Activated CD8-positive, alpha-beta T cell treated with anti-CD3 and anti-CD28 coated beads for 36 hours (primary cell): ENCODE measurements at places on chromosomes 1 and 21. TPM values are rescaled to one million over a fixed set of nuclear protein-coding genes. Genes with fewer than 3 reads are reported as not detected.

Gene TMIGD3
- not detected for total RNA-seq

Gene SCCPDH
- 41.7 TPM for total RNA-seq

- H3K27ac ChIP-seq, result no peak overlapping the region
- no peaks in the 10 kb centered on the region for H3K4me1 ChIP-seq
- DNase-seq, result no peak
- H3K4me3 ChIP-seq, result no peak overlapping the region
These were observed 108.9 kb downstream of the CDC7 start for GRCh38 chr1:91609551-91609950.

Gene C4BPB
- total RNA-seq, result 2.2 TPM

DNA sequence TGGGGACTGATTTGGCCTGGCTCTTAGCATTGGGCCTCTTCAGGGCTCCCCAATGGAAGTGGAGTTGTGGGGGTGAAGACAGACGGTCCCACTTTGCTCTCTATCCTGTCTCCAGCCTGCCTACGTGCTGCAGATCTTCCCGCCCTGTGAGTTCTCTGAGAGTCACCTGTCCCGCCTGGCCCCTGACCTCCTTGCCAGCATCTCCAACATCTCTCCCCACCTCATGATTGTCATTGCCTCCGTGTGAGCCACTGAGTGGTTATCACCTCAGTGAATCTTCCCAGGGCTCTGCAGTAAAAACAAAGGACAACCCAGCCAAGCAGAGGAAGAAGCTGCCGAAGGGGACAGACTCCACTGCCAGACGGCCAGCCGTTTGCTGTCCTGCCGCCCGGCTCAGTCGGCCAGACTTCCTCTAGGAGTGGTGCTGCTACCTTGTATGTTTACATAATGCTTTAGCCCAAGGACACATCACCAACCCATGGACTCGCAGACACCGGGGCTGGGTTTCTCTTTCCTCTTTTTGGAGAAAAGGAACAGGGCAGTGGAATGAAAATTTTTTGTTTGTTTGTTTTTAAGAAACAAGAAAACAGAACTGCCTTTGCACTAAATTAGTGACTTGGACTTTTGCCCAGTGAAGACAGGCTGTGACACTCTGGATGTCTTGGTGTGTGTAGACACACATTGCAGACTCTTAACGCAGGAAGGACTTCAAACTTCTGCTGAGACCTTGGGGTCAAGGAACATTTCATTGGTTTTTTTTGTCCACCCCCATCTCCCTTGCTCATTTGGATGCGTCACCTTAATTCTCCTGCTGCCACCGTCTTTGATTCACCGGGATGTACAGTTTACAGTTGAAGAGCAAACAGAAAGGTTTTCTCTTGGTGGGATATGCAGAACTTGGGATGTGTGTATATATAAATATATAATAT is 36.5 kb downstream of the ZBTB17 start:
- no peak for DNase-seq
- H3K4me3 ChIP-seq, result no peak overlapping the region
- peaks cover 12% of the 10 kb centered on the region for H3K4me1 ChIP-seq

- no peak overlapping the region for H3K27ac ChIP-seq
- DNase-seq, result peak; percentile 51
These were observed 7.0 kb upstream of the PLEKHA6 start for GRCh38 chr1:204366759-204367158.

DNA sequence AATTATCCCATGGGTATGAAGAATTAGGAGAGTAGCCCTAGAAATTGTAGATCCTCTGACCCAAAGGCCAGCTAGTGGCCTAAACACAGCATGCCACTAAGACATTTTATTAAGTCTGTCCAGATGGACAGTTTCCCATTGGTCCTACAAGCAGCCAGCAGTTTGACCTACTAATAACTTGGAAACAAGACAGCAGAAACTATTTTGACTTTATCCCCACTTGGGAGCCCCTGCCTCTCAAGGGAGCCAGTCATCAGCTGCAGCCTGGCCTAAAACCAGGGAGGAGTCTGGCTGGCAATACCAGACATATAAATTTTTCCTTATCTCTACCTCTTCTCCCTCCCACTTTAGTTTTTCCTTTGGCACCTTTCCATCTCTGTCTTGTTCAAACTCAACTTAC is 222.6 kb upstream of the KCTD3 start:
- no peaks in the 10 kb centered on the region for H3K36me3 ChIP-seq
- no peak overlapping the region for H3K27ac ChIP-seq
- H3K4me3 ChIP-seq, result no peak overlapping the region
- no peak for DNase-seq
- H3K4me1 ChIP-seq, result no peaks in the 10 kb centered on the region

DNA sequence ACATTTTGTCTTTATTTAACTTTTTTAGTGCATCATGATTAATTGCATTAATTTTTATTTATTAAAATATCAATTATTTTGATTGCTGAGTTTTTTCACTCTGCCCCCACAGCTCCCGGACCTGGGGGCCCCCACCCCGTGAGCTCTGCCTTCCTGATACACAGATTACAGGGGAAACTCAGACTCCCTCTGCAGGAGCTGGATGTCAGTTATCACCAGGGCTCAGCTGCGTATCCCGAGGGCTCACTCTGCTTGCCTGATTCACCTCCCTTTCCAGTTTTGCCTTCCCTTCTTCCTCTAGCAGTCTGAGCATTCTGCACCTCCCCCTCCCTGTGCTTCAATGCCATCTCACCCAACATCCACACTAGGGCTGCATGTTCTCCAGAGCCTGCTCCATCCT is 98.2 kb downstream of the ATP1A1 start:
- H3K4me3 ChIP-seq, result no peak overlapping the region
- no peak for DNase-seq
- no peaks in the 10 kb centered on the region for H3K36me3 ChIP-seq
- H3K4me1 ChIP-seq, result no peaks in the 10 kb centered on the region
- H3K27ac ChIP-seq, result no peak overlapping the region
- H3K27me3 ChIP-seq, result peaks cover 5% of the 10 kb centered on the region

DNA sequence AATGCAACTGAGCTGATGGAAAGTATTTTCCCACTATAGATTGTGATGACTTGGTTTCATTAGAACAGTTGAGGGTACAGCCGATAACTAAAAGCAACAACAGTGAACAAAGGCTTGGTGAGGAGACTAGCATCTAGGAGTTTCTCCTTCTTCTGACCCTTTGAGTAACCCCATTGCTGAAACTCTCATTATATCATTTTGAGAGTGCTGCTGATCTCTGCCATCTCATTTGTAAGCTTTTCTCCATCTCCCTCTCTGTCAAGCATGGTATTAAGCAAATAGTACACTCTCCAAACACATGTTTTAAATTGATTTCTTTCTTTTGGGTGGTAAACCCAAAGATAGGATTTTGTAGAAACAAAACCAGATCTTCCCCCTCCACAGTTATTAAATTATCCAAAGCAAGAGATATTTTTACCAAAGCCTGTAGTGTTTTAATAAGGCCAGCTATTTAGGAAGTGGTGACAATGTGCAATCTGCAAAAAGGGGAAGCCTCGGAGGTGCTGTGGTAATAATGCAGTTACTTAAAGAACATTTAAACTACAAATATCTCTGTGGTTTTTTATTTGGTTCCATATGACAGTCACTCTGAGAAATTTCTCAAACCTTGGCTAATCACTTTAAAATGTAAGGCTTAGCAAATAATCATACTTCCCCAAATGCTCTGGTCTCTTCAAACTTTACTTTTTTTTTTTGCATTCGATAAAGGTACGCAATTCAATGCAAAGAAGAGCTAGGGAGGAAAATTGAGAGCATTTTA is 287.5 kb downstream of the HLX start:
- no peak overlapping the region for H3K27ac ChIP-seq
- no peak overlapping the region for H3K4me3 ChIP-seq
- H3K36me3 ChIP-seq, result no peaks in the 10 kb centered on the region
- H3K27me3 ChIP-seq, result peaks cover 2% of the 10 kb centered on the region
- no peak for DNase-seq
- H3K4me1 ChIP-seq, result no peaks in the 10 kb centered on the region

- no peak for DNase-seq
- no peaks in the 10 kb centered on the region for H3K27me3 ChIP-seq
- peaks cover 40% of the 10 kb centered on the region for H3K36me3 ChIP-seq
These were observed 13.0 kb downstream of the BATF3 start for GRCh38 chr1:212686591-212686990.

GRCh38 chr1:111225091-111225490 is 2.4 kb upstream of the CHI3L2 start:
- peak overlapping the region; percentile 58 for H3K4me3 ChIP-seq
- no peak for DNase-seq
- H3K27me3 ChIP-seq, result no peaks in the 10 kb centered on the region
- H3K4me1 ChIP-seq, result peaks cover 85% of the 10 kb centered on the region

GRCh38 chr21:35324372-35325220 is 275.5 kb upstream of the RUNX1 start:
- H3K27ac ChIP-seq, result no peak overlapping the region
- DNase-seq, result no peak
- H3K27me3 ChIP-seq, result peaks cover 6% of the 10 kb centered on the region
- H3K36me3 ChIP-seq, result no peaks in the 10 kb centered on the region

Gene OR6Y1
- total RNA-seq, result not detected

- H3K36me3 ChIP-seq, result no peaks in the 10 kb centered on the region
- H3K4me3 ChIP-seq, result no peak overlapping the region
- H3K4me1 ChIP-seq, result no peaks in the 10 kb centered on the region
- H3K27ac ChIP-seq, result no peak overlapping the region
- no peak for DNase-seq
These were observed 151.7 kb downstream of the SEC16B start for GRCh38 chr1:177817937-177818875.

- no peak overlapping the region for H3K4me3 ChIP-seq
- peaks cover 6% of the 10 kb centered on the region for H3K27me3 ChIP-seq
- no peaks in the 10 kb centered on the region for H3K36me3 ChIP-seq
- no peaks in the 10 kb centered on the region for H3K4me1 ChIP-seq
- H3K27ac ChIP-seq, result no peak overlapping the region
These were observed 57.5 kb downstream of the CASQ2 start for GRCh38 chr1:115710859-115711624.

GRCh38 chr1:32215629-32216480 is 6.3 kb downstream of the TMEM234 start:
- H3K27ac ChIP-seq, result no peak overlapping the region
- no peaks in the 10 kb centered on the region for H3K36me3 ChIP-seq
- DNase-seq, result peak; percentile 69
- no peaks in the 10 kb centered on the region for H3K27me3 ChIP-seq

DNA sequence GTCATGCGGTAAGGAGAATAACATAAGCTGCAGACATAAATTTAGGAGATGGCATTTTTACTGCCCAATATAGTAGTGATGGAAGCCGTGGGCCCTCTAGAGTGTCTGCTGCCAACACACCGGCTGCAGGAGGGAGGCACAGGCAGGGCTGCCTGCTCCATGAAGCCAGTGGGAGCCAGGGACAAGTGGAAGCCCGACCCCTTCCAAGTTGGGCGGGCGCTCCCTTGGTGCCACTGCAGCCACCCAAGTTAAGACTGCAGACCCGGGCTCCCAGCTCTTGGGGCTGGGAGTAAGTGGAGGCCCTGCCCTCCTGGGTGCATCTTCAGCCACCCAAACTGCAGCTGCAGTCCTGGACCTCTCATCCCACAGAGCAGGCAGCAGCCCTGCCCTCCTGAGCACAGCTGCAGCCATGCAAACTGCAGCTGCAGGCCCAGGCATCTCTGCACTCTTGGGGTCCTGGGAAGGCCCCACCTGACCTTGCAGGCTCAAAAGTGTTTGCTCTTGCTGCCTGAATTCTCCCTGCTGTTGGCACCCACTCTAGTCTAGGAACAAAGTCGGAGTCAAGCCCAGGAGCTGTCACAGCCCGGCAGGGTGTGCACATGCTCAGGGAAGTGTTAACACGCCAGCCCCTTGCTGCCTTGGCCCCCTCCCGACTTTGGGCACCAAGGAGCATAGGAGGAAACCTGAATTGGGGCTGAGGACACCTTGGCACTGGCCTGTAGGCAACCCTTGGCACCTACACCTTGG is 437.2 kb upstream of the PRMT6 start:
- H3K27ac ChIP-seq, result no peak overlapping the region
- H3K4me1 ChIP-seq, result no peaks in the 10 kb centered on the region
- no peaks in the 10 kb centered on the region for H3K36me3 ChIP-seq
- no peaks in the 10 kb centered on the region for H3K27me3 ChIP-seq
- H3K4me3 ChIP-seq, result no peak overlapping the region
- no peak for DNase-seq

DNA sequence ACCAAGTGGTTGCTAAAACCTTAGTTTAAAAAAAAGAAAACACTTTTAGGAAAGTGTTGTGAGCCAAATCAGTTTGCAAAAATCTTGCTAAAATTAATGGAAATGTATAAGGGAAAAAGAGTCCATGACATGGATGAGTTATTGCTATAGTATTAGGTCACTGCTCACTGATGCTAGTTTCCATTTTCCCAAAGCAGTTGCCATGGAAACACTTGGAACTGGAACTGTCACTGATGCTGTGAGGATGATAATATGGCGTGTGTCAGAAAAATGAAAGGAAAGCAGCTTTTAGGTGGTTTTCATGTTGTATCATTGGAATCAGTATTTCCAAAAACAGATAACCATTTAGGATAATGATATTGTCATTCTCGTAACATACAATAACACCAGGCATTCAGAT is 104.4 kb downstream of the PHTF1 start:
- no peaks in the 10 kb centered on the region for H3K4me1 ChIP-seq
- H3K4me3 ChIP-seq, result no peak overlapping the region

Gene ADAMTS1
- total RNA-seq, result 0.20 TPM

GRCh38 chr1:212119397-212119837 is 83.9 kb downstream of the DTL start:
- no peak overlapping the region for H3K4me3 ChIP-seq

DNA sequence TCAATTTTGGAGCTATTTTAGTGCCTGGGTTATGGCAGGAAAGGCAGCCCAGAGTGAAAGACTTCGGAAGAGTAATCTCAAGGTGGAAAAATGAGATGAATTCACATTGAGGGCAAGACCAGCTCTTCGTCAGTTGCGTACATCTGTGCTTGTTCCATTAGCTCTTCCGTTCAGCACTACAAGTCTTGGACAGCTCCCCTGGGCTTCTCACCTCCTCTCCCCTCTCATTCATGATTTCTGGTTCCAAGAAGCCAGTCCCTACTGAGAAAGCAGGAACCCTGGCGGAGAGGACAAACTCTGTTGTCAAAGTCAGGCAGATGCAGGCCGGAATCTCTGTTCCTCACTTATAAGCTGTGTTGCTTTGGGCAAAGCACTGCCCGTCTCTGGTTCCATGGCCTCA is 76.5 kb downstream of the ACTL8 start:
- no peak overlapping the region for H3K4me3 ChIP-seq
- no peaks in the 10 kb centered on the region for H3K36me3 ChIP-seq
- peak; percentile 31 for DNase-seq
- H3K27me3 ChIP-seq, result peaks cover 11% of the 10 kb centered on the region
- H3K27ac ChIP-seq, result no peak overlapping the region

Gene CHI3L2
- total RNA-seq, result 10.4 TPM

- H3K4me3 ChIP-seq, result no peak overlapping the region
- H3K4me1 ChIP-seq, result peaks cover 2% of the 10 kb centered on the region
These were observed 41.7 kb downstream of the PRKCZ start for GRCh38 chr1:2091611-2092604.

Gene ZNF687
- 29.5 TPM for total RNA-seq

GRCh38 chr1:181793831-181794230 is 267.7 kb downstream of the ZNF648 start:
- DNase-seq, result no peak
- H3K4me1 ChIP-seq, result no peaks in the 10 kb centered on the region
- no peak overlapping the region for H3K4me3 ChIP-seq

Gene KISS1
- total RNA-seq, result not detected

Gene FCRL1
- total RNA-seq, result not detected

GRCh38 chr1:90782046-90782445 is 64.9 kb upstream of the BARHL2 start:
- no peaks in the 10 kb centered on the region for H3K4me1 ChIP-seq
- no peaks in the 10 kb centered on the region for H3K36me3 ChIP-seq
- H3K4me3 ChIP-seq, result no peak overlapping the region

Gene ARHGEF10L
- not detected for total RNA-seq

Gene HCN3
- 1.5 TPM for total RNA-seq

- H3K27me3 ChIP-seq, result no peaks in the 10 kb centered on the region
- no peaks in the 10 kb centered on the region for H3K4me1 ChIP-seq
- no peaks in the 10 kb centered on the region for H3K36me3 ChIP-seq
These were observed 1519.1 kb downstream of the BRINP3 start for GRCh38 chr1:188958461-188959115.

Gene SELP
- 0.81 TPM for total RNA-seq

Gene CD52
- total RNA-seq, result 344 TPM
